ENCODE measurements at places on chromosomes 4 and X.
A peak's percentile ranks its signal among the peaks of the same experiment; 100 is the strongest.

DNA sequence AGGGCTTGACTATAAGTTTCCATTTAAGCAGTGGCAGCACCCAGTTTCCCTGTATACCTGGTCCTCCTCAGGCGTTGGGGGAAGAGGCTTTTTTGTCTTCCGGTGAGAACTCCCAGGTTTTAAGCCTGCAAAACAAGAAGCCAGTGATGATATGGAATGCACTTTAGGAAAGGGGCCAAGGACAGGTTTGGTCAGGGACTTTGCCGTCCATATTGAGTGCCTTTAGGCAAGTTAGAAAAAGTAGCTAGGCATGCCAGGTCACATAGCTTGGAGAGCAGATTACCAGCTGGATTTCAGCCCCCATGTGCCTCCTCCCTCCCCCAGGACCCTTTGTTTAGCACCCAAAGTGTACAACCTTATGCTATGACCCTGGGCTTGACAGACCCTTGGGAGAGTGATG is 13.6 kb upstream of the TIMM8A start:
- no peak for DNase-seq

DNA sequence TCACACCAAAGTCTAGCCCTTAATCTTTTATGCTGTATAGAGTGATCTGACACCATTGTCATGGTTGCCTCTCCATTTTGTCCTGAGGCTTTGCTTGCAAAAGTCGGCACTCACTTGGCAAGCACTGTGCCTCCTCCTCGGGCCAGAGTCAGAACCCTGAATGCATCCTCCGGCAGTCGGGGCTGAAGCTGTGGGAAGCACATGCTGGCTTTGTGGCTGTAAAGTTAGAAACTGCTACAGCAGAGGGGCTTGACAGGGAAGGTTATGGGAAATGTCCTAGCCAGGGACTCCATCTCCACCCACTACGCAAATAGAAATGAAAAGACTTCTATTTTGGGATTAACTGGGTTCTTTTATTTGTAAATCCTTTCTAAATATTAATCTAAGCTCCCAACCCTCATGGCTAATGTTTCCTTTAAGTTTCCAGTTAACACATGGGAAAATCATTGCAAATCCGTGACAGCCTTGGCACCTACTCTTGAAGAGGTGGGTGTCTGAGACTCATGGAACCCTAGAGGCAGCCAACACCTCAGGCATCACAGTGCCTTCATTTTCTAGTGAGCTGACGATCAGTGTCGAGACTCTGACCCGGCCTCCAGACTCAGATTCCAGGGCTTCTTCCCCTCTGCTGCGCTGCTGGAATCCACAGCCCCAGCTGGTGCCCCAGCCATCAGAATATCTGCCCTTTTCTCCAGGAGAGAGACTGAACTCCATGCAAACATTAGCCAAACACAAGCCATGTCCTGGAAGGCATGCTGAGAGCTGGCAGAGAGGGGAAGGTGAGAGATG is 7.9 kb upstream of the CLDN24 start:
- DNase-seq, result no peak

- DNase-seq, result no peak
Observed at GRCh38 chrX:8084006-8084405, 87.1 kb downstream of the VCX2 start.

GRCh38 chrX:86806786-86807185 is 658.5 kb downstream of the DACH2 start:
- peak; percentile 12 for DNase-seq

- DNase-seq, result no peak
Observed at GRCh38 chr4:24364852-24365251, 219.5 kb downstream of the DHX15 start.

GRCh38 chr4:110196206-110196870 is 2.1 kb downstream of the ELOVL6 start:
- DNase-seq, result peak; percentile 62

DNA sequence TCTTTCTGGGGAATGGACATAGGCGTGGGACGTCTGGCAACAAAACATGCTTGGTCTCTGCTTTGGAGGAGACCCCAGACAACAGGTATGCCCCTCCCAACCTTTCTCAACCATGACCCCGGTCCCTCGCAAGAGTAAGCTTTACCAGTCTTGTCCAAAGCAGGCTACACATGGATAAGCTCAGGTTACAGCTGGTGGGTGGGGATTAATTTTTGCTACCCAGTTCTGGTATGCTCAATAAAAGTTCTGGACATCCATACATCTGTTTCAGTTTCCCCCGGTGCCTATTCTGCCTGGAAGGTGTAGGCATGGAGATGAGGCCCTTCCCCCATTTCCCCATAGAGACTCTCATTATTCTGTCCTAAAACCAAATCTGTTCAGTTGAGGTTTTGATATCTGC is 54.5 kb upstream of the NOCT start:
- no peak for DNase-seq
